Cerebellum (tissue), 4 donors: ENCODE measurements at places on chromosomes 4 and X.

DNA sequence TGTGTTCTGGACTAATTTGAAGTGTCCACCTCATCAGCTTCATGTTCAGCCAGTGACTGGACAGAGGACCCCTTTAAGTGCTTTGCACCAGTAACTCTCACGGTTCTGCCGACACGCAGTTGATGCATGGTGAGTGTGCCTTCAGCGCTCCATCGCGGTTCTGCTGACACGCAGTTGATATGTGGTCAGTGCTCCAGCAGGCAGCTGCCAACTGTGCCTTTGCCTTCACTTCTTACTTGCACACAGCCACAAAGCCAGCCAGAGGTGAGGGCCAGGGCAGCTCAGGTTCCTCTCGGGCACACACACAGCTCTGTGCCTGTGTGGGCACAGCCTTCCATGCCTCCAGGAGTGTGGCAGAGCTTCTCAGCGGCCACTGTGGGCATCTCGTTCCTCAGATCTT, 12.4 kb downstream of the NKX1-1 start:
- DNase-seq, result no peak

DNA sequence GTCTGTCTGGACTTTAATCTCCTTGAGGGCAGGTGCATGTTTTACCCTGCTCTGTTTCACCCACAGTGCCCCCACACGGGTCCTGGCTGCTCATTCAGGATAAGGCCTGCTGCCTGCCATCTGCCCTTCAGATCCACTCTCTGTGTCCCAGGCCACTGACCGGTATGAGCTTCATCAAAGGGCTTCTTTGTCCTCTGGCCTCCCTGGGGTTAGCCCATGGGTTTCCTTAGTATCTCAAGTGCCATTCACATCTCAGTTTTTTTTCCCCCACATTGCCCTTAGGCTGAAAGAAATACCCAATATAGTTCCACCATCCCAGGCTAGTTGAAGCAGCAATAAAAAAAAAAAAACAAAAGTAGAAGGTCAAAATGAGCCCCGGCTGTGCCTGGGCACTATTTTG, 9.3 kb downstream of the CD99L2 start:
- no peak for DNase-seq

DNA sequence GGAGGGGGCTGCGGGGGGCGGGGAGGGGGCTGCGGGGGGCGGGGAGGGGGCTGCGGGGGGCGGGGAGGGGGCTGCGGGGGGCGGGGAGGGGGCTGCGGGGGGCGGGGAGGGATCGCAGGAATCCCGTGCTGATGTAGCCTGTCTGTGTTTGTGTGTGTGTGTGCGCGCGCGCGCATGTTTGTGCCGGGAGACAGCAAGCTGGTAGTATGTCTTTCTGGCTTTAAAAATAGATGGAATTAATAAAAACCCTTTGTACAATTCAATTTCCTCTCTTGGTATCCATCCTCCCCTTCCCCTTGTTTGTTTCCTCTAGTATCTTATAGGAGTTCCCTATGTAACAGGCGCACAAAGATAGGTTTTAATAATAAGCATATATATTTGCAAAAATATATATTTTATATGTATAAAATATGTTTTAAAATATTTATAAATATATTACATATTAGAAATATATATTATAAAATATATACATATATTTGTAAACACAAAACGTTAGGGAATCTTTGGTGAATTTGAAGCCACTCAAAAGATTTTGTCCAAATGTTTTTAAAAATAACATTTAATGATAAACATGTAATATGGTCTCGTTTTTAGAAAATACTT, 782 bp downstream of the ARHGAP24 start:
- DNase-seq, result no peak

DNA sequence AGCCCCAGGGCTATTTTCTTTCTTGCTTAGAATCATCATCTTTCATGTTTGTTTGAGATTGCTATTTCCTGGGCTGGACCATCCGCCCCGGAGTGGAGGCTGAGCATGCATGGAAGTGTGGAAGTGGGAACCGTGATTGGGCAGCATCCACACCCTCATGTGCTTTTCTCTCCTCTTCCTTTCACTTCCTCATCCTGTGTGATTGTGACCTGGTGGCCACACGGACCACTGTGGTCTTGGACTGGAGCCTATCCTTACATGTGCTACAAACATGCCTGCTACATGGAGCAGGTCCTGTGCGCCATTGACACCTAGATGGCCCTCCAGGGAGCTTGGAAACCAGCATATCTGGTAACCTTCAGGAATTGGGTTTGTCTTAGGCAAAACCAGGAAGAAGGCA, 175.9 kb upstream of the LCORL start:
- DNase-seq, result no peak

- DNase-seq, result no peak
Measured at GRCh38 chr4:137558951-137559350, 26.7 kb upstream of the PCDH18 start.

GRCh38 chr4:83197555-83198235, 83.2 kb upstream of the PLAC8 start:
- no peak for DNase-seq

- peak; percentile 10 for DNase-seq
Measured at GRCh38 chrX:86148024-86148511, at the start of gene DACH2. TSS of gene DACH2 (plus strand) at chrX:86148451.

DNA sequence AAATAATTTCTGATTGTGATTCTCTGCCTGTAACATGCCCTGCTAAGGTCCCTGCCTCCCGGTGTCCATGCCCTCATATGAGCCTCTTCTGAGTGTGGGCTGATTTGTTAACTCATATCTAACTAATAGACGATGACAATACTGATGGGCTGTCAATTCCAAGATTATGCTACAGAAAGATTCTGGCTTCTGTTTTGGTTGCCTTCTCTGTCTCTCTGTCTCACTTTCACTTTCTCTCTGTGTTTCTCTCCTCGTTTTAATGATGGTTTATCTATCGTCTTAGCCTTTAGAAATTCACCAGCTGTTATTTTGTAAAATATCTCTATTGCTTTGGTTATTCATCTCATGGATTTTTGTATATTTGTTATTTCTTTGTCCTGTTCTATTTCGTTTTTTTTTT, 312.5 kb upstream of the ANXA10 start:
- DNase-seq, result no peak

GRCh38 chr4:17336986-17337385, 174.9 kb downstream of the QDPR start:
- DNase-seq, result no peak

- DNase-seq, result no peak
Measured at GRCh38 chr4:144739511-144740033, 93.6 kb downstream of the HHIP start.

- DNase-seq, result no peak
Measured at GRCh38 chrX:23825675-23826074, 42.7 kb downstream of the SAT1 start.

DNA sequence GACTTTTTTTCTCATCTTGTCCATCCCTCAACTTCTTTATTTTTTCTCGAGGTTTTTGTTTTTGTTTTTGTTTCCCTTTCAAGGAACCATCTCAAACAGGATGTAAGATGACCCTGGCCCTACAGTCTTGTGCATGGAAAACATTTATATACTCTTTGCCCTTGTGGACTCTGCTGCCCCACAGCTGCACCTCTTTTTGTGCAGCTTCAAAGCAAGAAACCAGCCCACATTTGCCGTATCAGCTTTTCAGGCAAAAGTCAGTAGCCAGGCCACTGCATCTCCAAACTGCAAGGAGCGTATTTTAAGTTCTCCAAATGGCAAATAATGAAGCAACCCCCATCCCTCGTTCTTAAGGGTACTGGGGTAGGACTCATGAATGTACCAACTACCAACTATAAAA, 756.5 kb downstream of the C4orf33 start:
- DNase-seq, result no peak
